NCI-H1694 treated with DMSO at 0.1 percent for 48 hours (cell line): ENCODE measurements at places on chromosomes 16 and 17.

GRCh38 chr16:58501242-58502131, 1.5 kb downstream of the NDRG4 start:
- DNase-seq: no peak

DNA sequence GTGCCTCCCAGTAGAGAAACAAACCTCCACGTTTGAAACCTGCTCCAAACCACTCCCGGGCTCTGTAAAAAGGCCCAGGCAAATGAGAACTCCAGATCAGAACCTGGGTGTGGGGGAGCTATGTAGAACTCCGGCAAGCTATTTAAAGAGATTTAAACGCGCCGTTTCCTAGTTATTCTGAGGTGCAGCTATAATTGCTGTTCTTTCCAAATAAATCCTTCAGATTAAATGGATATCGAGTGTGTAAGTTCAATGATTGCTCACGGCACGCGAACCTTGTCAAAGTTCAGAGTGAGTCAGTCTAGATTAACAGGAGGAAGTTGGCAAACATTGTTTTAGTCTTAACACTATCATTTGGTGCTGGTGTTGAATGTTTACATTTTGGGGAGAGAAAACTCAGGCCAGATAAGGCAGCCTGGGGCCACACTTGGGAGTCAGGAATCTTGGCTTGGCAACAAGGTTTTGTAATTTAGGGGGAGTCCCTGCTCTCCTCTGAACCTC, 92.9 kb upstream of the SALL1 start:
- DNase-seq: no peak

DNA sequence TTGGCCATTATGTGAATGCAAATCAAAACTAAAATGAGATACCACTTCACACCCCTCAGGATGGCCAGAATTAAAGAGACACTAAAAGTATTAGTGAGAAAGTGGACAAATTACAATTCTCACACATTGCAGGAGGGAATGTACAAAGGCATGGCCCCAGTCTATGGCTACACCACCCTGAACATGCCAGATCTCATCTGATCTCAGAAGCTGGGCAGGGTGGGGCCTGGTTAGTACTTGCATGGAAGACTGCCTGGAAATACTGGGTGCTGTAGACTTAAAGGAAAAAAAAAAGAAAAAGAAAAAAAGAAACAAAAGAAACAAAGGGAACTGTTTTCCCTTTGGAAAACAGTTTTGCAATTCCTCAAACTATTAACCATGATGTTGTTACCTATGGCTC, 97.0 kb upstream of the RBL2 start:
- DNase-seq: no peak

GRCh38 chr16:54405478-54405877, 118.9 kb upstream of the IRX3 start:
- no peak for DNase-seq

DNA sequence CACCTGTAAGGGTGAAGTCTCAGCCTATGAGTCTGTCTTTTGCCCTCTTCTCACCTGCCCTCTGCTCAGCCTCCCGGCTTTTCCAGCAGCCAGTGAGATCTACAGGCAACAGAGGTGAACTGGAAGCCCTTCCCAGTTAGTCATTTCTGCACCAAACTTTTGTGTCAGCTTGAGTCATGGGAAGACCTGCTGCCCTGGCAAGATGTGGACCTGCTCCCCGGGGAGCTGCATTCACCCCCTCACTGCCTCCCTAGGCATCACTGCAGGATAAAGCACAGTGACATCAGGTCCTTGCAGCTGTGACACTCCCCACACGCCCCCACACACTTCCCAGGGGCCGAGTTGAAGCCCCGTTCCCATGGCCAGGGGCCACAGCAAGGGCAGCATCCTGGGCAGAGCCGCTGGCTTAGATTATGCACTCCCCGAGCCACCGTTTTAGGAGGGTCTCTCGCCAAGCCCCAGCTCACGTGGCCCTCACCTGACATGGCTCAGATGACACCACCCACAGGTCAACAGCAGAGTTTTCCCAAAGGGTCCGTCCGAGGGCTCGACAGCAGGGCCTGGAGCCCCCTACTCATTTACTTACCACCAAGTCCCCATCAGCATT, 6.5 kb upstream of the ABR start:
- no peak for DNase-seq

DNA sequence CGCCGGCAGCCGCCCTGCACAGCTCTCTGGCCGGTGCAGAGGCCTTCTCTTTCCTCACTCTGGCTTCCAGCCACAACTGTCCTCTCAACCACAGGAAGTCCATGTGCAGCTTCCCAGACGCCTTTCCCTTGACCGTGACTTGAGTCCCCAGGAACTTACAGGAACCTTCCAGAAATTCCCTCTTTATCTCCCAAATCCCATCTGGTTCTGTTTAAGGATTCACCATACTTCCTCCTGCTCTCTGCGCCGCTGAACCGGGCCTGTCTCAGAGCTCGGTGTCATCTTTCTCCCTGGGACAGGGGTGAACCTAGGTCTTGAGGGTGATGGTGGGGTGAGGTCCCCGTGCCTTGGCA, 65.2 kb upstream of the ZNF469 start:
- no peak for DNase-seq

DNA sequence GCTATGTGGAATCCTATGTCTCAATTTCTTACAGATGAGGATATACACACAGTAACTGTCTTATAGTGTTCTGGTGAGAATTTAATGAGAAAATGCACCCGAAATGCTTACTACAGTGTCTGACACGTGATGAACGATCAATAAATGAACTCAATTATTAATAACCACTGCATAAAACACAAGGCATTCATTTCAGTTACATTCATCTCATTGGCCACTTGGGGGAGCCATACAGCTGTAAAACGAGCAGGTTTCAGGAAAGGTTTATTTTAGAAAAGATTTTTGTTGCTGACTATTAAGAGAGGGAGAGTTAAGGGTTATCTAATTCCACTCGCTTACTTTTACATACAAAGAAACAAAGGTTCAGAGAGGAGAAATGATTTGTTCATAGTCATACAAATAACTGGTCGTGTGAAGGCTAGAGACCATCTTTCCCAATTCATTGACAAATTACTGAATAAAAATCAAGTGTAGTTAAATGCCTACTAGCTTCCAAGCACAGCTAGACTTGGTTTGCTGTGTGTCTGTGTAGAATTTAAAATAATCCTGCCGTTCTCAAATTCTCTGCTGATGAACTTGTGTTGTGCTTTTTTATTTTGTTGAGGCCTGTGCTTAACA, 160.1 kb downstream of the MAP2K4 start:
- DNase-seq: peak; percentile 31

GRCh38 chr16:10990378-10990777, 46.0 kb downstream of the CLEC16A start:
- DNase-seq: no peak

GRCh38 chr17:38762231-38762630, 9.7 kb downstream of the PSMB3 start:
- no peak for DNase-seq

DNA sequence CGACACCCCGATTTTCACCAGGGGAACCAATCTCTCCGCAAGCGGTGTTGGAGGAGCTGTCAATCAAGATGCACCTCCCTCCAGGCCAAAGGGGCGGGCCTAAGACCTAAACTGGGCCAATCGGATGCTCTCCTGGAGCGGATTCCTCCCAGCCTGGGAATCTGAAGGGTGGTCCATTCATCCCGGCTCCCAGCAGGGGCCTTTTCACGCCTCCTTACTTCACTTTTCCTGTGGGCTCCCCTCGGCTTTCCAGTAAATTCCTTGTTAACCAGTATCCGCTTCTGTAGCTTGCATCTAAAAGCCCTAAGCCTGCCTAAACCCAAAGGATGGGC, 17.1 kb downstream of the C16orf74 start:
- DNase-seq: no peak

DNA sequence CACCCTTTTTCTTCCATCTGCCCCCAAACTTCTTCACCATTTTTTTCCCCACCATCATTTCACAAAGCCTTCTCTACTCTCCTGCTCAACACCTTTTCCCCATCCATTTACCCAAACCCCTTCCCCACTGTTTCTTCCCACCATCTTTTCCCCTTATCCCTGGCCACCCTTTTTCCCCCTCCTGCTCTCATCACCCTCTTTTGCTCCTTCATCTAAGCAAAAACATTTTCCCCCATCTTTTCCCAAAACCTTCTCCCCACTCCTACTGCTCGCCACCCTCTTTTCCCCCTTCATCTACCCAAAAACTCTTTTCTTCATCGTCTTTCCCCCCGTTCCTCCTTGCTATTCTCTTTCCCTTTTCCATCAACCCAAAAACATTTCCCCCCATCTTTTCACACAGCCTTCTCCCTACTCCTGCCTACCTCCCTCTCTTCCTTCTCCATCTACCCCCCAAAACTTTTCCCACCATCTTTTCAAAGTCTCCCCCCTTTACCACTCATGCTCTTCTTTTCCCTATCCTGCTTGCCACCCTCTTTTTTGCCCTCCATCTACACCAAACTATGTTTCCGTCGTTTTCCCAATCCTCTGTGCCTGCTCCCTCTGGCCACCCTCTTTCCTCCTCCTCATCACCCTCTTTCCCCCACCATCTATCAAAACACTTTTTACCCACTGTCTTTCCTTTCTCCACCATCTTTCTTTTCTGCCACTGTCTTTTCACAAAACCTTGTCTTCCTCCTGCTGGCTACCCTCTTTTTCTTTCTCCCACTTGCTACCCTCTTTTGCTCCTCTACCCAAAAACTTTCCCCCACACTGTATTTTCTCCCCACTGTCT, 205.8 kb upstream of the WSB1 start:
- no peak for DNase-seq

GRCh38 chr16:19165101-19165500, 2.9 kb upstream of the SYT17 start:
- DNase-seq: no peak

DNA sequence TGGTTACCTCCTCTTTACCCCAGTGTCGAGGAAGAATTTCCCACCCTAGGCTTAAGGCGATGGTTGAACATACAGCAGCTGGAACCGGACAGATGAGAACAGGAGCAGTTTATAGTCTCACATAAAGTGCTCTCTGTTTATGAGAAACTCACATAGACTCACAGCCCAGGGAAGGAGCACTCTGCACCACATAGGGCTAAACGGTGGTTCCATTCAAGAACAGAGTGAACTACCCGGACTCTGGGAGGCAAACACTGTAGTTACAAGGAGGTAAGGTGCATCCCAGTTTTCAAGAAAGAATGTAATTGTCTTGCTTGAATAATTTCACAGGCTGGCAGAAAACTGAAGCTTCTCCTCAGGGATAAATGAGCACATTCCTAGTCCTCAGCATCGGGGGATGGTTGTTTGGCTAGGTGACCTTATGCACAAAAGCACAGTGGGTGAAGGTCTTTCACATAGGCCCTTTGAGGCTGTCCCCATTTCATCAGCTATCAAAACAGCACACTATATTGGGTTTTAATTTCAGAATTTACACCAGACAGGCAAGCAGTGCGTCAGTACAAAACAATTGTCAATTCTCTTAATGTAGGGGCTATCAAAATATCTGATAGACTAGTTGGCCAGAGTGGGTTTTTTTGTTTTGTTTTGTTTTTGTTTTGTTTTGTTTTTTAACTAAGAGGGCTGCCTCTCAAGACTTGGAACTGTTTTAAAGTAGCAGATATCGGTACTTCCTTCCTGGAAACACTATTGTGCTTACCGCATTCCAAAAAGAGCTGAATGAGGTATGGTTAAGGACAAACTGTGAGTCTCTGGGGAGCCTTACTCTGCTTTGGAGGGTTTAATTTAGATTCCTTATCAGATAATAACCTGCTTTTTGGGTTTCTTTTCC, 918.1 kb upstream of the CDH8 start:
- DNase-seq: no peak

GRCh38 chr17:1754430-1755112, 7.3 kb upstream of the SERPINF1 start:
- DNase-seq: no peak

DNA sequence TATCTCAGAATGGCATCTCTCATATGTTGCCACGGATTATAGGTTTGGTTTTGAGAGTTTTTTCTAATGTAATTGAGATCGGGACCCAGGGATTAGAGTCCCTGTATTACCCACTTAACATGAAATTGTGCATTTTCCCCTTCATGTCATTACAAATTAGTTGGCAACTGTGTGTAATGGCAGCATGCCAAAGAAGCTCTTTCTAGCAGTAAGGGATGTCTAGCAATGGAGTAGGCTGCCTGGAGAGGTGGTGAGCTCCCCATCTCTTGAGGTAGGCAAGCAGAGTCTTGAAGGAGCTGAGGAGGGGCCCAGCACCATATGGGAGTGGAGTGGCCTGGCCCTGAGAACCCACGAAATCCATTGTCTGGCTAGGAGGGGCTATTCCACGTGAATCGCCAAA, 10.0 kb upstream of the KATNB1 start:
- DNase-seq: no peak

GRCh38 chr17:56786989-56787482, 46.7 kb downstream of the C17orf67 start:
- DNase-seq: no peak

DNA sequence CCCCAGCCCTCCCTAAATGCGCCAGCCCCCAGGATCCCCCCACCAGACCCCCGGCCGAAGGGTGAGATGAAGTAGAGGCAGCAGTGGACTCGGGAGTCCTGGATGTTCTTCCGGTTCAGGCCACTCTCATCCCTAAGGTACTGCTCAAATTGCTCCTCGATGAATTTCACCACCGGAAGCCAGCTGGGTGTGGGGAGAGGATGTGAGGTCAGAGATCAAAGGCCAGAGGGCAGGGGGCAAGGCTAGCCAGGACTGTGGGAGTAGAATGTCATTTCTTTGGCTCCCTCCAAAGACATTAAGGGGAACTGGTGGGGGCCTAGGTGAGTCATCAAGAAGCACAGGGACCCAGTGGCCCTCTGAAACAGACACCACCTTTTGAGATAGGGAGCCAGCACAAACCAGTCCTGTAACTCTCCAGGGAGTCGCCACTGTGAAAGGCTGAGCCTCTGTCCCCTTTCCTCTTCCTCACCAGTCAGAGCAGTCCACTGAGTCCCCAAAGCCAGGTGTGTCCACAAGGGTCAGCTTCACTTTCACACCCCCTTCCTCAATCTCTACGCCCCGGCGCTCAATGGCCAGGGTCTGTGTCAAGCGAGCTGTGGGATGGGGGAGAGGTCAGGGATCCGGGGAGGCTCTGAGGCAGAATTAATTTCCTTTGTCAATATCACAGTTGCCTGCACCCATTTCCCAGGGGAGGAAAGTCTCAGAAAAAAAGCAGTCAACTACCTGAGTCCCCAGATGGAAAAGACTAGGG, 895 bp downstream of the SEPTIN1 start:
- DNase-seq: no peak
